NCI-H2171 (cell line): ENCODE measurements at places on chromosomes 3 and 15.

- DNase-seq, result no peak
These were observed 141.9 kb upstream of the SMAD3 start for GRCh38 chr15:66923438-66923881.

GRCh38 chr3:17070161-17070959, 185.6 kb downstream of the PLCL2 start:
- DNase-seq, result peak; percentile 56

- DNase-seq, result no peak
These were observed 1309.1 kb upstream of the CADM2 start for GRCh38 chr3:83649692-83650091.

DNA sequence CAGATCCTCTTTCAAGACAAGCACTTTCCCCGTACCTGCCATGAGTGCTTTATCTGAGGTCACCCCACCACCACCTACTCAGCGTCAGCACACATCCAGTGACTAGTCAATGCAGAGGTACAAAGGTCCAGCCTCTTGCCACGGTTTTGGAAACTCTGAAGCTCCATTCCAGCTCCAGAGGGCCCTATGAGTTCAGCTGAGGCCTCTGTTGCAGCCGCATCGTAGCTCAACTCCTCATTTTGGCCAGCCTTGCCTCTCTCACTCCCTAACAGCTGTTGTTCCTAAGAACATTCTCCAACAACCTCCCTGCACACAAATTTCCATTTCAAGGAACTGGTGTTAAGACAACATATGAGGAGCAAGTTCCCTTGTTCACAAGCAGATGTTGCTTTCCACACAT, 405.1 kb upstream of the PROK2 start:
- no peak for DNase-seq

DNA sequence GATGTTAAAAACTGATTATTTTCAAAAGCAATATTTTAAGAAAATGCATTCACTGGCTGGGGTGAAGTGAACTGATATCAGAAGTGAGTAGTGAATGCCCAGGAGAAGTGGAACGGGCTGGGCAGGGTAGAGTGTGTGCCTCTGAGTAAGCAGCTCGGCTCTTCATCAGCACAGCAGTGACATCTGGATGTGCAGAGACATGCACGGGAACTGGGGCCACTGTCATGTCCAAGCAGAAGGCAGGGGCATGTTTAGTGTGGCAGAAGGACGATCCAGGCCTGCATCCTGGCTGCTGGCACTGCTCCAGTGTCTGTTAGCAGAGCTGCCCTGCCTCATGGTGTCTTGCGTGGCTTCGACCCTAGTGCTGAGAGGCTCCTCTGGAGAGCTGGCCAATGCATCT, 305.6 kb upstream of the LRRFIP2 start:
- no peak for DNase-seq

- DNase-seq, result no peak
These were observed 27.3 kb upstream of the MBNL1 start for GRCh38 chr3:152241142-152242017.

DNA sequence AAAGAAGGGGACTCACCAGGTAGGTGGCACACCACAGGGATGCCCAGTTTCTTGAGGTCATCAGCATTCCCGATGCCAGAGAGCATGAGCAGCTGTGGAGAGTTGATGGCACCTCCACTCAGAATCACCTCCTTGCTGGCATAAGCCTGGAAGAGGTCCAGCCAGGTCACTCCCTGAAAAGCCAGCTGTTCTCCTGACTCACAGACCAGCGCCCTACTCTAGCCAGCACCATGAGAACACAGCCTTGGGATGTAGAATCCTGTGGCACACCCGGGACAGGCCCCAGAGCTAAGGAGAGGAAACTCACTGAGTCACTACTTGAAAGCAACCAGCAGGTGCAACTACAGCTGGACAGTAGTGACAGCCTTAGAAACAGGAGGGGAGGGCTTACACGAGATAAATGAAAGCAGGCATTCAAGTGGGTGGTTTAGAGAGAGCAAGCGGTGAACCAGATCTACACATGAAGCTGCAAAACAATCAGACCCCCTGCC, 24.5 kb downstream of the CHDH start:
- DNase-seq, result no peak

- DNase-seq, result no peak
These were observed 35.2 kb upstream of the GREM1 start for GRCh38 chr15:32682569-32682968.

GRCh38 chr3:174907027-174907426, 47.9 kb downstream of the NAALADL2 start:
- no peak for DNase-seq

- DNase-seq, result peak; percentile 83
These were observed 245.2 kb upstream of the ARPP21 start for GRCh38 chr3:35393901-35394799.

GRCh38 chr3:193971966-193972365, 164.0 kb upstream of the HES1 start:
- no peak for DNase-seq

DNA sequence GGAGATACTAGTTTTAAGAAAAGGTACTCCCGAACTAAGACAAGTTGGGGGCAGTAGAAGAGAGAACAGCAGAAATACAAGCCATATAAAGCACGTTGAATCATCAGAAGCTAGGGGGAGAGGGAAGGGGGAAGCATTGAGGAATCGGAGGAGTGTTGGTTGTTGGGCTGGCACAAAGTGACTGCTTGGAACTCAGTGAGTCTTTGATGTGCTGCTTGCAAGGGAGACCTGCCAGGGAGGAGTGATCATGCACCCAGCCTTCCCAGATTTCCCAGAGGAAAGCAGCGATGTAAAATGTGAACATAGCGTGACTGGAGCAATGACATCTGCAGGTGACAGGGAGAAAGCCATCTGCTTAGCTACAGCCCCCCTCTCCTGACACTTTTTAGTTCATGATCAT, 192.4 kb upstream of the IL12A start:
- no peak for DNase-seq

GRCh38 chr3:48245136-48245535, 4.2 kb downstream of the ZNF589 start:
- DNase-seq, result no peak

GRCh38 chr15:89657686-89658200, 2.5 kb upstream of the KIF7 start:
- DNase-seq, result no peak

DNA sequence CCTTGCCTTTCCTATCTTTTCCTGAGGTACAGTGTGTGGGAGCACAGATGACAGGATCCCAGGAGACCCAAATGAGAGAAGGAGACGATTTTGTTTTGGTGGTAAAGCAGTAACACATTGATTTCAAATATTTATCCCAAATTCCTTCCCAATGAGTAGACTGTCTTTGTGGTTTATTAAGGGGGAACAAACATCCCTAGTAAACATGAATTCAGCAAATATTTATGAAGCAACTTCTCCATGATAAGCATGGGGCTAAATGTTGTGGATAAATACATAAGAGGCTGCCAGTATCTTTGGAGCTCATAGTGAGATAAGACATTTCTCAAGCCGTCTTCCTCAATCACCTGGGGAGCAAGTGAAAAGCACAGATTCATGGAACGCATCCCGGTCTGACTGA, 460.8 kb upstream of the CFAP20DC start:
- DNase-seq, result no peak

GRCh38 chr3:190542846-190543245, 29.0 kb downstream of the IL1RAP start:
- no peak for DNase-seq

DNA sequence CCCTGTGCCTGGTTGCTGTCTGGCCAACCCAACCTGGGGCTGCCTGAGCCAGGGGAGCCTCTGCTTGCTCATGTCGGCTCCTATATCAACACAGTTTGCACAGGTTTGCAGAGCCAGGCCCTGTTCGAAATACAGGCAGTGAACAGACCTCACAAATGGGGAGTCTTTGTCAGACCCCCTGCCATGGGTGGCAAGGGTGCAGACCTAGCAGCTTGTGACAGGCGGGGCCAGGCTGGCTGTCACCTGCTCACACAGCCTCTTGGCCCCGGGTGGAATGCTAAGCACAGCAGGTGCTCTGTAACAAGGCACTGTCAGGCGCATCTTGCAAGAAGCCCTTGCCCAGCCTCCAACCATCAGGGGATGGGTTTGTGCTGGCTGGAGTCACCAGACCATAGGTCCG, 47.3 kb downstream of the BDH1 start:
- DNase-seq, result peak; percentile 60

GRCh38 chr15:90402767-90403166, 14.7 kb downstream of the IQGAP1 start:
- DNase-seq, result no peak

- DNase-seq, result no peak
These were observed 1123.5 kb downstream of the ROBO2 start for GRCh38 chr3:78163379-78163778.

GRCh38 chr3:61682671-61683548, 121.5 kb downstream of the PTPRG start:
- no peak for DNase-seq

- no peak for DNase-seq
These were observed 140.7 kb downstream of the BCHE start for GRCh38 chr3:165696496-165696895.

DNA sequence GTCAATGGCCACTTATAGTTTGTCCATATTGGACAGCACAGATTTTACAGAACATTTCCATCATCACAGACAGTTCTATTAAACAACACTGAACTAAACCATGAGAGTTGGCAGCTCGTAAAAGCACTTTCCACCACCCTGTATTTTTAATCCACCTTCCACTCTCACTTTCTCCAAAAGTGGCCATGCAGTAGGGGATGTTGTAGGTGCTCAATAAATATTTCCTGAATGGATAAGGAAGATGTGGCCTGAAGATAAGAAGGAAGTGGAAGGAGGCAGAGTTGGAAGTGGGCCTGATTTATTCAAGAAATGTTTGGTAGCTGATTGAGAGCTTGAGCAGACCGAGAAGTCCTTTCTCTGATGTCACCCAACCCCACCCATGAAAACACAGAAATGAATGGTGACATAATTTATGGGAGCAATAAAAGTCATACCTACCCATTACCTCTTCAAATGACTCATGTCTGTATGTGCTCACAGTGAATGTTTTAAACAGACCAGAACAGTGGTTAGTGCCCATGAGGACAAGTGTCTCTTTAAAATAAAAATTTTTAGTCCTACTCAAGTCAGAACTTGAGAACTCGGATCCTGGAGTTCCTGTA, 39.6 kb upstream of the CTNNB1 start:
- no peak for DNase-seq

DNA sequence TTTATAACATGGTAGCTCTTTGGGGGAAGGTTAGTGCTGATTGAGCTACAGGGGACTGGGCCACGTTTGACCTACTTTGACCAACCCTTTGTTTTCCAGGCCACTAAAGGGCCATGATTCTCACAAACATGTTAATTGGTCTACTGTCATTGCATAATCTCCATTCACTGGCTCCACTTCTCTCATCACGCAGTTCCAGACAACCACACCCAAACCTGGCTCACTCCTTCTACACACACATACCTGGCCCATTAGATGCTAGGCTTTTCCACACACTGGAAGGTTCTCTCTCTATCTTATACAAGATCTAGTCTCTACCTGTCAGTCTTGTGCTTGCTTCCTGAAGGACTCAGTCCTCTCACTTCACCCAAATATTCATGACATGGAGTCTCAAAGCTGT, 15.9 kb downstream of the TGM5 start:
- no peak for DNase-seq
